ENCODE measurements at places on chromosomes 3 and 15. TPM values are rescaled to one million over a fixed set of nuclear protein-coding genes. Genes with fewer than 3 reads are reported as not detected.

The LEKR1 gene
- total RNA-seq, result not detected

The ECE2 gene
- not detected for total RNA-seq

The CHRM5 gene
- 0.18 TPM for total RNA-seq

GRCh38 chr3:192128922-192129321 lies 598.4 kb downstream of the FGF12 start:
- no peak for DNase-seq

GRCh38 chr3:18428991-18429745 lies 4.0 kb upstream of the SATB1 start:
- no peak for DNase-seq

DNA sequence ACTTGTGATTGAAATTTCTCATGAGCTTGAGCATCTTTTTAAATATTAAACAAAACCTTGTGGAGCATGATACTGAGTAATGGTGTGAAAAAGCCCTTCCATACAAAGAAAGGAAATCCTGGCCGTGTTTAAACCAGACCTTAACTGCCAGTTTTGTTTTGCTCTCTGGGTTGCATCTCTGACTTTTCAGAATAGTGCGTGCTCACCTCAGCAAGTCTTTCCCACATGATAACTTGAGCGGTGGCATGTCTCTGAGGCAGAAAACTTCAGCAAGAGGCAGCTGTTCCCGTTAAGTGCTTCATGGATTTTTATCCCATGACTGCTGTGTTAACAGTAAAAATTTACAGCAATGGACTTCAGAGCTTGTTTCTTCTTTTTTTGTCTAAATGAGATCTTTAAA lies 393.3 kb downstream of the FEZF2 start:
- no peak for DNase-seq

GRCh38 chr15:29623116-29623639 lies 199.1 kb downstream of the TJP1 start:
- DNase-seq, result no peak

GRCh38 chr3:190706582-190706981 lies 155.9 kb downstream of the GMNC start:
- DNase-seq, result no peak

Data from G401 (cell line).